ENCODE measurements at places on chromosomes 11 and 22.

- DNase-seq, result no peak
Measured at GRCh38 chr11:61297746-61298145, 2.6 kb upstream of the VWCE start.

GRCh38 chr22:48939441-48940265 lies 888.0 kb downstream of the BRD1 start:
- no peak for DNase-seq

DNA sequence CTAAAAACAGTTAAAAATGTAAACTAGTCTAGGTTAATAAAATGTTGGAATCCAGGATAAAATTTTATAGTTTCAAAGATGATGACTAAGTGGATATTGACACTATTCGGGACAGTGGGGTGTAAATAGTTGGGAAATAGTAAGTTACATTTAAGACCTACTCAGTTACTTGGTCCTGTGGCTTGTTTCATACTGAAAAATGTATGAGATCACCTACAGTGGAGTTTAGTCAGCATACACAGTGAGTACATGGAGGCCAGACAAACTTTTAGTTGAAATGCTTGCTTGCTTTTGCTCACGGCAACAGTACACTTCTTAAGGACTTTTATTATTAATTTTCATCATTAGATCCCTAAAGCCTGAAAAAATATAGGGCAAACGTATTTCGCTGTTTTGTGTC lies 16.1 kb downstream of the TRIM22 start:
- DNase-seq, result no peak

GRCh38 chr11:108115500-108116140 lies 5.7 kb upstream of the ACAT1 start:
- DNase-seq, result peak; percentile 83

DNA sequence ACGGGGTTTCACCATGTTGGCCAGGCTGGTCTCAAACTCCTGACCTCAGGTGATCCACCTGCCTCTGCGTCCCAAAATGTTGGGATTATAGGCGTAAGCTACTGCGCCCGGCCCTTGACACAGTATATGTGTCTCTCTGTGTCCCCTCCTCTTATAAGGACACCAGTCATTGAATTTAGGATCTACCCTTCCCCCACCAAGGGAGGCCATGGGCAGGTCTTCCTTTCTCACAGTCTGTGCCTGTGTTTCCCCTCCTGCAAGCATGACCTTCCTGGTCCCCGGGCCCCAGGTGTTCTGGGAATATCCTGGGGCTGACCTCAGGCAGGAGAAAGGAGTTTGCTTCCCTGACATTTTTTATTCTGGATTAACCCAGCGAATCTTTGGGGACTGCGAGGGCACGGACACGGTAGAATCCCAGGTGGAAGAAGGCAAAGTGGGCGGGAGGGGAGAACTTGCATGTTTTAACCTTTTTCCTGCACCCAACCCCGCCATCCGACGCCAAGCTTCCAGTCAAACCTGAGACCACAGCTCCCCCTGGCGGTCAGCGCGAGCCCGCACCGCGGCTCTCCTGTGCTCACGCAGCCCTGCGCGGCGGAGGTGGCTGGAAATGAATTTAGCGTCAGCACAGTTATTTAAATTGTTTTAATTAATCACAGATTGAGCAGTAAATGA lies 42.1 kb upstream of the ISX start:
- DNase-seq, result peak; percentile 84

DNA sequence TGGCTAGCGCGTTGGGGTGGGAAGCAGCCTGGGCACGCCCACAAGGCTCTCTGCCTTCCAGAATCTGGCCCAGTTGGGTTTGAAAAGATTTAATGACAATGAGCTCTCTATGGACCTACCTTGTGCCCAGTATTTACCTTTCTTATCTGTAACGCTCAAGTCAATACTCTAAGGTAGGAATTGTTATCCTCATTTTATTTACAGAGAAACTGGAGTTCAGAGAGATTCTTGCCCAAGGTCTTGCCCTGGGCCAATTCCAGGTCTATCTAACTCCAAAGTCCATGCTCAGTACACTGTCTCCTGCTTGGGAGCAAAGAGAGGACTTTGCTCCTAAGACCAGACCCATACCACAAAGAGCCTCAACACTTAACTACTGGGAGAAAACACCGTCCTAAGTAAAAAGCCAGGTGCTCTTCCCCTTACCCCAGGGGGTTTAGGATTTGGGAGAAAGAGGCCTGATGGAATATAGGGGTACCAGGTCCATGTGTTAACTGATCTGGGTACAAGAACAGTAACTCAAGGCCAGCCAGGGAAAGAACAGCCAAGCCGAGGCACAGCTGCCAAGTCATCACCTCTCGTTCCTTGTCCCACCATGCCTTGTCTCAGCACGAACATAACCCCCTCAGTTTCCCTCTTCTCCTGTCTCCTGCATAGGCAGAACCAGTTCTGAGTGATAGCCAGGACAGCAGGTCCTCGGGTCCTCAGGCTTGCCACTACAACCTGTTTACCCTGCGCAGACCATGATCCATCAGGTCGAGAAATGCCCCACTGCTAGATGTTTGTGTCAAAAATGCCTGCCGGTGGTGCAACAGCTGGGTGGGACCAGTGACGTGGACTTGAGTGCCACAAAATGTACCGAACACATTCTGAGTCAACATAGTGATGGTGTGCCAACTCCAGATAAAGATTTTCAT lies 14.6 kb downstream of the APOA4 start:
- DNase-seq, result peak; percentile 88

Data from small intestine (tissue), 16 donors.